ENCODE measurements at places on chromosomes 6 and 20. TPM values are rescaled to one million over a fixed set of nuclear protein-coding genes. Genes with fewer than 3 reads are reported as not detected.
A peak's percentile ranks its signal among the peaks of the same experiment; 100 is the strongest.

- H3K27ac ChIP-seq = no peak overlapping the region
- H3K4me3 ChIP-seq = no peak overlapping the region
- no peaks in the 10 kb centered on the region for H3K36me3 ChIP-seq
- DNase-seq = no peak
These were observed 676.2 kb downstream of the HDGFL1 start for GRCh38 chr6:23245572-23245971.

- H3K4me1 ChIP-seq = no peaks in the 10 kb centered on the region
- H3K27me3 ChIP-seq = no peaks in the 10 kb centered on the region
- H3K36me3 ChIP-seq = no peaks in the 10 kb centered on the region
These were observed 71.6 kb downstream of the GPX5 start for GRCh38 chr6:28597217-28597835.

The THEMIS gene
- total RNA-seq = 0.96 TPM

DNA sequence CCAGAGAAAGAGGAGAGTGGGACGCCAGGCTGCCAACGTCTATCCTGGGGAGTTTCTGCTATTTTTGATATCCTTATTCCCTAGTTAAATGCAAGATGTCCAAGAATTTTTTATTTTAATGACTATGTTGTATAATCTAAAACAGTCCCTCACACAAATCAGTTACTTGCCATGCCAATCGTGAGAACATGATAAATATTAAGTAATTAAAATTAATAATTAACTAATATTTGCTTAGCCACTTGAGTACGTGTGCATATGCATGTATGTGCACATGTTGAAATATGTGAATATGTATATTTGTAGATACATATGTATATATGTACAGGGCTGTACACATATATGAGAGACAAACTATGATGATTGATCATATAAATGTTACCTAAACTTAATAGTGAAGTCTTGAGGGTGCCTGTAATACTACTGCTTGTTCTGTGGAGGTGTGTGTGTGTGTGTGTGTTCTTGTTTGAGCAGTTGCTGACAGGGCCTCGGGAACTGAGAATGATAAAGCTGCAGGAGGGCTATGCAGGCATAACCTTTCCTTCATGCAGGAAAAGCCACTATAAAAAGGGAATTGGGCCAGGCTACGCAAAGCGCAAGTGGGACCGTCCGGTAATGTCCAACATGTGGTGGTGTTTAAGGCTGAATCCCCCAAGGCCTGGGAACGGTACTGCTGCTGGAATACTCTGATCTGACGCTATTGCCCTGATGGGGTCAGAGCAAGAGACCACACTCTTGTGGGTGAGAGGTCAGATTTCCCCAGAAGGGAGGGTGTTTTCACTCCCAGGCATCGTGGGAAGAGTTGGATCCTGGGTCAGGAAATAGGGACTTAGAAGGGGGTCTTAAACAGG lies 148.3 kb upstream of the TBX18 start:
- H3K27me3 ChIP-seq = no peaks in the 10 kb centered on the region
- no peak overlapping the region for H3K27ac ChIP-seq
- no peaks in the 10 kb centered on the region for H3K36me3 ChIP-seq

DNA sequence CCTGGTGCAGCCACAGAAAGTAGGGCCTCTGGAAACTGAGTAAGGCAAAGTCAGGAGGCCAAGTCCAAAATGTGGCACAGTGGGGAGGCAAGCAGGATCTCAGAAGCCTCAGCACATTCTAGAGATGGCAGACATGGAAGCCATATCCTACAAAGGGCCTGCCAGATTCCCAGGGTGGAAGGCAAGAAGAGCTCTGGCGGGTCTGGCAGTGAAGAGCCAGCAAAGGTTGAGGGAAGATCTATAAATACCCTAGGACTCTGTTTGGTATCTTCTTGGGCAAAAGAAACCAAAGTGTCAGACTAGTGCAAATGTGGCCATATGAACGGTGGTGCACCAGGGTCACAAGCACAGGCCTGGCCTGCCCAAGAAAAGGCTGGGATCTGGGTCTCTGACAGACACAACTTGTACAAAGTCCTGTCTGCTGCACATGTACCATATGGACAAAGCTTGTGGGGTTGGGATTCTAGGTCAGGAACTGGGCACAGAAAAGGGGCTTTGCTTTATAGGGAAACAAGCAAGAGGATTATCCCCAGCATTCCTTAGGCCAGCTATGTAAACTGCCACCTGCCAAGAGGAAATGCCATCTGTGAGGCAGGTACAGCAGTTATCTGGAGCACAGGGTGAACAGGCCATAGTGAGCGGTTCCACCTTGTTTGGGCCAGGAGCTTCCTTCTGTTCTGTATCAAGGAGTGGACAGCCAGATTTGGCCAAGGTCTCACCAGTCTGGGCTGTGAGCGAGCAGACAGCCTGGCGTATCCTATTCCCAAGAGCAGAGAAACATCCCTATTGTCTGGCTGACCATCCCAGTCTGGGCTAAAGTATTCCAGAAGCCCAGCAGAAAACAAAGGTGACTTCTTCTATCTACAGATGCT lies 36.3 kb upstream of the SLC4A11 start:
- H3K4me3 ChIP-seq = no peak overlapping the region
- no peak for DNase-seq
- no peak overlapping the region for H3K27ac ChIP-seq

DNA sequence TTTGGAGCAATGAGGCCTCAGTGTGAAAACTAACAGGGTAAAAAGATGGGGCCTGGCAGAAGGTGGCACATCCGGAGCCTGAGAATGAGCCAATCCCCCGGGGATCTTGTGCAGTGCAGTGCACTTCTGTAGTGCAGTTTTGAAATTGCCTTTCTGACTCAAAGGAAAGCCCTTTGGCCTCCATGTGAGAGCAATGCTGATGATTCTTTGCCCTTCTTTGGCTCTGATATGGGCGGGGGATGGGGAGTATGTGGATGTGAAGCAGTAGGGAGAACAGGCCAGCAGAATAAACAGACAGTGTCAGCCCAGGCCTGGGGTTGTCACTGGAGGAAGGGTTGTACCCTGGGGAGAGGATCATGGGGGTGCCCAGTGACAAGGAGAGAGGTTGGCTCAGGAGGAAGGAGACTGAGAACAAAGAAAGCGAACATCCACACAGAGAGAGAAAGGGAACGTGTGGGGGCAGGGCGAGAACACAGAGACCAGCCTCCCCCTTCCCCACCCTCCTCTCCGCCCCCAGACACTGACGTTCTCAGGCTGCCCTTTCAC lies 351.2 kb downstream of the CDC5L start:
- H3K4me1 ChIP-seq = no peaks in the 10 kb centered on the region
- no peaks in the 10 kb centered on the region for H3K36me3 ChIP-seq
- no peak for DNase-seq
- H3K27ac ChIP-seq = no peak overlapping the region
- H3K27me3 ChIP-seq = no peaks in the 10 kb centered on the region
- H3K4me3 ChIP-seq = no peak overlapping the region

- H3K27ac ChIP-seq = peak overlapping the region; percentile 29
- DNase-seq = no peak
- no peaks in the 10 kb centered on the region for H3K27me3 ChIP-seq
- no peak overlapping the region for H3K4me3 ChIP-seq
These were observed 69.1 kb downstream of the TRMT11 start for GRCh38 chr6:126055449-126055848.

DNA sequence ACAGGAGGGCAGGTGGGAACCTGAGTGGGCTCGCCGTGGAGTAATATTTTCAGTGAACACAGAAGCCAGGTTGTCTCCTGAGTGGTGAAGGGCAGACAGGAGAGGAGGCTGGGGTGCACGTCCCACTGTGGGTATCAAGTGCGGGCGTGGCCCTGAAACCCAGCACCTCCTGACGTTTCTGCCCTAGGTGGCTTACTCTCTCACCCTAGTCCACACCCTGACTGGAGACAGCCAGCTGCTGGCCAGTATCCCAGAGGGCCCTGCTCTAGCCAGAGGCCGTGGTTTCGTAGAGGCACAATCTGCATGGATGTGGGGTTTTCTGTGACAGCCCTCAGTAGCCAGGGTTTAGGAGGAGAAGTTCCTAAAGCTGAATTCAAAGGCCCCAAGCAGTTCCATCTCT lies 86.7 kb downstream of the TRERF1 start:
- no peaks in the 10 kb centered on the region for H3K36me3 ChIP-seq
- no peak overlapping the region for H3K27ac ChIP-seq
- DNase-seq = no peak
- H3K27me3 ChIP-seq = no peaks in the 10 kb centered on the region

- no peaks in the 10 kb centered on the region for H3K27me3 ChIP-seq
- DNase-seq = no peak
- H3K27ac ChIP-seq = no peak overlapping the region
- no peak overlapping the region for H3K4me3 ChIP-seq
- H3K4me1 ChIP-seq = no peaks in the 10 kb centered on the region
These were observed 5.3 kb upstream of the HIVEP2 start for GRCh38 chr6:142950291-142950690.

The RIPPLY2 gene
- not detected for total RNA-seq

DNA sequence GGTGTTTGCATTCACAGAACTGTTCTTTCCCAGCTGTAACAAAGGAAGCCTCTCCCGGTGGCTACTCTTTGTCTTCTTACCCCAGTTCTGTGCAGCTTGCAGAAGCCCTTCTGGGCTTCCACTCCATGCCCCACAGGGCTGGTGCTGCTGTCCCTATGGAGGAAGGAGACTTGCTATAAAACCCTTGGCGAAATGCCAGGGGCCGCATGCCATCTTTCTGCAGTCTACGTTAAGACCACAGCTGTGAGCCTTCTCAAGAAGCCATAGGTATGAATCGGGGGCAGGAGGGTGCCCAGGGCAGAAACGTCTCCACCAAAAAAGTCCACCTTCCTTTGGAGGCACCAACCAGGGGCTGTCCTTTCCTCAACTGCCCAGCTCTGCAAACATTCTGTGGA lies 60.7 kb downstream of the PRND start:
- DNase-seq = no peak
- H3K36me3 ChIP-seq = no peaks in the 10 kb centered on the region
- no peak overlapping the region for H3K27ac ChIP-seq

- H3K4me1 ChIP-seq = no peaks in the 10 kb centered on the region
- no peak overlapping the region for H3K4me3 ChIP-seq
- H3K27ac ChIP-seq = no peak overlapping the region
- no peaks in the 10 kb centered on the region for H3K27me3 ChIP-seq
- no peaks in the 10 kb centered on the region for H3K36me3 ChIP-seq
These were observed 265.9 kb downstream of the BMP7 start for GRCh38 chr20:57000441-57000968.

GRCh38 chr20:7959484-7959883 lies 19.2 kb upstream of the HAO1 start:
- no peak for DNase-seq
- no peaks in the 10 kb centered on the region for H3K36me3 ChIP-seq
- no peak overlapping the region for H3K4me3 ChIP-seq
- H3K27ac ChIP-seq = no peak overlapping the region
- H3K4me1 ChIP-seq = no peaks in the 10 kb centered on the region

DNA sequence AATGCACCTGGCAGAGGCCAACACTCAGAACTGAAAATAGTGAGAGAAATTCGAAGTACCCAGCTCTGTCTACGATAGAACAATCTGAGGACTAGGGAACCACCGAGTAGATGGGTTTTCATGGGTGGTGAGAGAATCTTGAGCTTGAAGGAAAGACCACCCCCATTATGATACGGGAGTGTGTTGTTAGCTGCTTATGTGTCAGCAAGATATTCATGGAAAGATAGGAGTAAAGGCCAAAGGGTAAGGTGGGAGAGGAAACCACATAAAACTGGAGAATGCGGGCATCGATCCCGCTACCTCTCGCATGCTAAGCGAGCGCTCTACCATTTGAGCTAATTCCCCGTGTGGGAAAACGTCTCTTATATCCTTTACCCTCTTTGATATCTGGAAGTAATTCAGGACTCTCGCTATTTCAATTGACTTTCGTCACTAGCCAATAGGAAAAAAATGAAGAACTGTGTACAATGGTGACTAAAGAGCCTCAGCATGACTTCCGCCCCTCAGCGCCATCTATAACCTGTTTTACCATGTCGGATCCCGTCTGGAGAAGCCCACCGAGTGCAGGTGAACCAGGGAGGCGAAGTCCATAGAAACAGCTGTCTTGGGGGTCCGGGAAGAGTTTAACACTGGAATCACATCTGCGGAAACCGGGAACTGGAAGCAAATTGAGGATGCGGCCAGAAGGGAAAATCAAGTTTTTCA lies 25.0 kb upstream of the ABT1 start:
- H3K27me3 ChIP-seq = no peaks in the 10 kb centered on the region
- H3K27ac ChIP-seq = peak overlapping the region; percentile 59
- H3K36me3 ChIP-seq = no peaks in the 10 kb centered on the region
- peak; percentile 72 for DNase-seq

The AP5S1 gene
- 11.7 TPM for total RNA-seq

- H3K4me3 ChIP-seq = no peak overlapping the region
- H3K36me3 ChIP-seq = no peaks in the 10 kb centered on the region
These were observed 43.4 kb downstream of the TNFAIP3 start for GRCh38 chr6:137910424-137910834.

- H3K27me3 ChIP-seq = no peaks in the 10 kb centered on the region
- no peak overlapping the region for H3K4me3 ChIP-seq
- H3K36me3 ChIP-seq = no peaks in the 10 kb centered on the region
- H3K4me1 ChIP-seq = no peaks in the 10 kb centered on the region
These were observed 38.6 kb upstream of the GGTLC1 start for GRCh38 chr20:24027229-24027628.

DNA sequence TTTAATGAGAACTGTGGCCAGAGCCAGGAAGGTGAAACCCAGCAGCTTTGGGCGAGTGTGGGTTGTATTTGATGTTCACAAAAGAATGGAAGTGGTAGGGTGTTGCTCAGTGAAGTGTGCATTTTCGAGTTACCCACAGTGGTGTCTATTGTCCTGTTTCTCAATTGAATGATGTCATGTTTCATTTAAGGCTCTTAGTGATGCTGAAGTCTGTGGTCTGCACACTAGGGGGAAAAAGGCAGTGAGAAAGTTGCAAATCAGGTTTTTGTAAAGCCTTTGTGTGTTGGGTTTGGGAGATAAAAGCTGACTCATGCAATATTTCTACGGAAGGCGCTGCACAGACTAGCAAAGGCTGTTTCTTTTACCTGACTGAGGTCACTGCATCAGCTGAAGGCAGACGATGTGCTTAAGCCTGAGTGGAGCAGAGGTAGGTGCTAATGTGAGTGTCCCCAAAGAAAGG lies 121.1 kb downstream of the PLEKHG1 start:
- H3K4me1 ChIP-seq = no peaks in the 10 kb centered on the region
- H3K27ac ChIP-seq = no peak overlapping the region

The HNF4A gene
- total RNA-seq = 346 TPM

The CTCFL gene
- not detected for total RNA-seq

DNA sequence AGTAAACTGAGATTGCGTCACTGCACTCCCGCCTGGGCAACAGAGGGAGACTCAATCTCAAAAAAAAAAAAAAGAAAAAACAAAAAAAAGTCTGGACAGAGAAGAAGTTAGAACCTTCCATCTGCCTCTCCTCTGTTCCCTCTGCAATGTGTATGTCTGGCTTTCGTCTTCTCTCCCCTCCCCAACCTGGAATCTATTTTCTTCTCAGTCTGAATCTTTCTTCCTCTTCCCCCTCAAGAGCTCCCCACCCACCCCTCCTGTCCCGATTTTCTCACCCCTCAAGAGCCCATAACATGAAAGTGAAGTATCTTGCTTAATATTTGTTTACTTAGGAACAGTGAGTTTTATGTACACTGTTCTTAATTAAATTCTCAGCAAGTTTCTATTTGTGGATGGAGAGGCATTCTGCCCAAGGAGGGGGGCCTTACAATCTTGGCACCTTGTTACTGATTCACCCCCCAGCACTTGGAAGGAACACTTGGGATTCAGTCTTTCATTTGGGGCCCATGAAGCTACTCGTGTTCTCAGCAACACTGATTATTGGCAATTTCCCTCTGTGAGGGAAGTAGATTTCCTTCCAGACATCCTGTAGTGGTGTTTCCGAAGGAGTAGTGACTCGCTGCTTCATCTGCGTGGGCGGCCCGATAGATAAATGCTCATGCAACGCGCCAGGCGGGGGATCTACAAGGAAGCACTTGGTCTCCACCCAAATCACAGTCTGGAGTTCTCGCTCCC lies 69.3 kb upstream of the SRSF6 start:
- H3K36me3 ChIP-seq = no peaks in the 10 kb centered on the region
- H3K4me3 ChIP-seq = no peak overlapping the region
- no peaks in the 10 kb centered on the region for H3K4me1 ChIP-seq
- no peak for DNase-seq
- H3K27ac ChIP-seq = no peak overlapping the region
